ENCODE measurements at places on chromosomes 12 and 14.

GRCh38 chr12:95532851-95533250, 18.4 kb downstream of the USP44 start:
- DNase-seq, result peak; percentile 30

DNA sequence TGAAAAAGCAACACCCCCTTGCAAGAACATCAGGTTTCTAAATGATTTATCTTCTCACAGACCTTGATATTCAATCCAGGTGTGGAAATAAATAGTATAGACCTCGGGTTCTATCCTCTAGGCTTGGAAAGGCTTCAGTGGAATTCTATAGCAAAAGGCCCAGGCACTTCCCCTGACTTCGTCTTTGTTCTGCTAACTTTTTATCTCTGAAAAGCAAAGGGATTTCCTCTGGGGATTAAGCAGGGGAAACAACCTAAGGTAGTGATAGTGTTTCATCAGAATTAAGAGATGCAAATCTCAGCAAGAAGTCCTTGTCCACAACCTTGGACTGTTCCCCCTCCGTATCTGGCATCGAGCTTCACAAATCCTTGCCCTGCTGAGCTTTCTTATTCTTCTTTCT, 59.5 kb upstream of the DUSP6 start:
- no peak for DNase-seq

DNA sequence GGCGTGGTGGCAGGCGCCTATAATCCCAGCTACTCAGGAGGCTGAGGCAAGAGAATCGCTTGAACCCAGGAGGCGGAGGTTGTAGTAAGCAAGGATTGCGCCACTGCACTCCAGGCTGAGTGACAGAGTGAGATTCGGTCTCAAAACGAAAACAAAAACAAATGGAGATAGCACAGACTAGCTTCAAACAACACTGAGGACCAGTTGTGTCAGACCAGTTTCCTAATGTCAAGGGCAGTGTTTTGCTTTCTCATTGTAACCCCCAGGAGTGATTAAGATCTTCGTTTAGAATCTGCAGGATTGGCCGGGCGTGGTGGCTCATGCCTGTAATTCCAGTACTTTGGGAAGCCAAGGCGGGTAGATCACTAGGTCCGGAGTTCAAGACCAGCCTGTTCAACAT, 18.5 kb downstream of the RPGRIP1 start:
- no peak for DNase-seq

- DNase-seq, result peak; percentile 40
Measured at GRCh38 chr14:74955229-74956026, at the start of gene PGF. TSS of gene PGF (minus strand) at chr14:74955597. CDS start at chr14:74955242, 355 bp downstream.

- peak; percentile 73 for DNase-seq
Measured at GRCh38 chr12:8890313-8891085, 23.8 kb upstream of the PHC1 start.

GRCh38 chr12:113130457-113131135, 5.0 kb downstream of the RASAL1 start:
- no peak for DNase-seq

GRCh38 chr12:50005175-50005574, 20.1 kb downstream of the RACGAP1 start:
- no peak for DNase-seq

GRCh38 chr12:130288206-130288605, 49.5 kb upstream of the PIWIL1 start:
- DNase-seq, result no peak

DNA sequence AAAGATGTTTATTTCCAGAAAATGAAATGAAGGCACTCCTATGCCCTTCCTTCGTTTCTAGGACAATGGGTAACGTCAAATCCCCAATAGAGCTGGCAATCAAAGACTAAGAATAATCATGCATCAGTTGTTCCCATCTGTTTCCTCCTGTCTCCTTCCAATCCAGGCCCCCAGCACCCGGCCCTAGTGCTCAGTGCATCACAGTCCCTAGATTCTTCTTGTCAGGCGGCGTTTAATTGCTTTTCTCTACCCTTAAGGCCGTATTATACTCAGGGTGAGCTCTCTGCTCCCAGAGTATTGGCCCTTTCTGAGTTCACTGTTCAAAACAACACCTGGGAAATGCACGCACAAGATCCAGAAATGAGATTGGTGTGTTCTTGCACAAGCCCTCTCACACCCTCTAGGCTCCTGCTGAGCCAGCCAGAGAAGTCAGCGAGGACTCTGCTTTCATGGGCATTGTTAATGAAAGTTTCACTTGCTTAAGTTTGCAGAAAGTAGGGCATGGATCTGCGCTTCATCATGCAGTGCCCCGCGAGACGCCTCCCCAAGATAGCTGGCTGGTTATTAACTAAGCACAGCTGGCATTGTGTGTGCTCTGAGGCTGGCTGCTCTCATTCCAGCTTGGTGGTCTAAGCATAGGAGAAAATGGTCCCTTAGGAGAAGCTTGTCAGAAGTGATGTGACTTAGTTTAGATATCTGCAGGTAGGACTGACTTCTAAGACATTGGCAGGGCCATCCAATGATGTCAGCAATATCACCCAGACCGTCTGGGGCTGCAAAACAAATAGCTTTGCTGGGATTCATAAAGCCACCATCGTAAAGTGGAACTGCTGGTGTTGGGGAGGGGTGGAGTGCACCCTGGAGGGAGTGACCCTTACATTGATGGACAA, 28.7 kb downstream of the CRACR2A start:
- DNase-seq, result no peak

Measured in stimulated activated naive CD8-positive, alpha-beta T cell treated with anti-CD3 and anti-CD28 coated beads, Interleukin-15, Interleukin-2, amounts not matched to agents 100 U/mL and 50 U/mL, for 24 hours (primary cell).